ENCODE measurements at places on chromosomes 6 and 20.

GRCh38 chr6:149387779-149388512, 12.1 kb upstream of the SUMO4 start:
- ATAC-seq, result no peak

- ATAC-seq, result no peak
Measured at GRCh38 chr6:135743476-135743875, 108.0 kb upstream of the PDE7B start.

- ATAC-seq, result no peak
Measured at GRCh38 chr6:14243597-14243996, 126.0 kb downstream of the CD83 start.

DNA sequence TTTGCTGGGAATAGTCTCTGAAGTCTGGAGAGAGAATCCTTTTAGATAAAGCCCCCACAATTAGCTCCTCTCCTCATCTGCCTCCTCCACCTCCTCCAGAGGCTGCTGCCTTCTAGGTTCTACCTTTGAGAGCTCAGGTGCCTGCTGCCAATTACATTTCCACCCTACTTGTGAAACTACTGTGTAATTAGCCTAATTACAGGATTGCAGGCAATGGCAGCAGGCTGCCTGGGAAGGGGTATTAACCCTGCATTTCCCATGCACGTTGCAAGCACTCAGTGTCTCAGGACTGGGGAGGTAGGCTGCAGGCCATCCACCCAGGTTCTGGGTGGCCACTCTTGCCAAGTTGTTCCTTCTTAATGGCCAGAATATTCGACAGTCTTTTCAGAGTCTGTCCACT, 215.6 kb upstream of the ZNF217 start:
- no peak for ATAC-seq

- peak; percentile 85 for ATAC-seq
Measured at GRCh38 chr6:105192707-105193465, 13.1 kb upstream of the POPDC3 start.

DNA sequence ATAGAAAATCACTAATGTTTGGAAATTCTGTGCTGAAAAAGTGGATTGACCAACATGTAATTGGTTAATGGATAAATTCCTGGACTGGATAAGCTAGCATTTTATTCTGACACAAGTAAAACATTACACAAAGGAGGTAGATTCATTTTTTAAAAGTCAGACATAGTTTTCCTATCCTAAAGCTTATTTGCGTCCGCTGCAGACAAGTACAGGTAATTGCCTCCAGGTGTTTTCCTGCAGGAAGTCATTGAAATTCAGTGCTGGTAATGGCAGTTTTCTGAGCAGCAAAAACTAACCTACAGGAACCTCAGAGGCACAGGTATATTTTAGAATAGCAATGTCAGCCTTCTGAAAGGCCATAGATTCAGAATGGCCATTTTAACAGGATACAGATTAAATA, 20.0 kb upstream of the HIVEP1 start:
- ATAC-seq, result no peak

GRCh38 chr6:56403745-56404144, 156.4 kb upstream of the COL21A1 start:
- ATAC-seq, result peak; percentile 63

DNA sequence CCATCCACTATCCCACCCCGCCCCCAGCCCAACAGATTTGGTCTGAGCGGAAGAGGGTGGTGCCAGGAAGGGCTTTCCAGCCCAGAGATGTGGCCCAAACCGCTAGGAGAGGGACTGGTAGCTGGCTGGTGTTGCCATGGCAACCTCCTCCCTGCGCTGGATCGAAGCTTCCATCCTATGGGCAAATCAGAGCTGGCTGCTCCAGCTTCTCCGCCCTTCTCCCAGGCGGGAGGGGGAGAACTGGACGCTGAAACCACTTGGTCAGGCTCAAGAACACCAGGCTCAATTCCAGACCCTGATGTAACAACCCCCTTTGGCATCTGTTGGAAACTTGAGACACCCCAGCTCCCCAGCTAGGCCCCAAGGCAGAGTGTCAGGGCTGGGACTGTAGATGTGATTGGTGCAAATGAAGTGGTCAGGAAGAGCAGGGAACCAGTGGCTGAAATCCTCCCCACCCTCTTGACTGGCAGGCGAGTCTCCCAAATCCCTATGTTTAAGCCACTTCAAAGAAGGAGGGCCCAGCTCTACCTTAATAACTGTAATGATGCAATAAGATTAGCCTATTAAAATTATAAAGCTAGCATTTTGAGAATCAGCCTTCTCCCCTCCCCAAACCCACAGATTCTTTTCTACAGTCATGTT, 4.2 kb downstream of the RIMS4 start:
- peak; percentile 66 for ATAC-seq

DNA sequence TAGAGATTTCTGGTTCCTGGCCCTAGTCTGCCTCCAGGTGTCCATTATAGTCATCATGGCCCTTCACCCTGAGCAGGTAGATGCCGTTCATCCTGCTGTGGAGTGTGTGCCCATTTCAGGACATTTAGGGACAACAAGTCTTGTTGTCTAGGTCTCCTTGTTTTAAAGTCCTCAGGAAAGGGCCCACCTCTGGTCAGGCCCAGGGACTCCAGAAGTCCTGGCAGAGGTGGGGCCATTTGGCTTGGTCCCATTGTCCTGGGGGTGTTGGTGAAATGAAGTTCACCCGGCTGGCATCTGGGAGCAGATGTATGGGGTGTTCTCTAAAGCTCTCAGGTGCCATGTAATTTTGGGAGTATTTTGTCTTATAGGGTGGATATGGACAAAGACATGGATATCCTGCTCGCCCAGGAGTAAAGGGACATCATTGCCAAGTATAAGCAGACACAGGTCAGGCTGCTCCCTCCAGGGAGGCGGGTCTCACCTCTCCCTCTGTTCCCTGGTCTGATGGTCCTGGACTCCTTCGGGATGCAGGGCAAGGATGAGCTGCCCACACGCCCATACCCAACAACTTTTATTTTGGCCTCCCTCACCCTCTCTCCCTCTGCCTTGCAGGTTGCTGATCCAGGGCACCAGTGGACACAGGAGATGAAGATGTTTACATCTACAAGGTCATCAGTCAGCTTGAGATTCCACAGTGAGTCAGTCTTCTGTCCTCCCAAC, 31.7 kb upstream of the MAS1L start:
- ATAC-seq, result no peak

DNA sequence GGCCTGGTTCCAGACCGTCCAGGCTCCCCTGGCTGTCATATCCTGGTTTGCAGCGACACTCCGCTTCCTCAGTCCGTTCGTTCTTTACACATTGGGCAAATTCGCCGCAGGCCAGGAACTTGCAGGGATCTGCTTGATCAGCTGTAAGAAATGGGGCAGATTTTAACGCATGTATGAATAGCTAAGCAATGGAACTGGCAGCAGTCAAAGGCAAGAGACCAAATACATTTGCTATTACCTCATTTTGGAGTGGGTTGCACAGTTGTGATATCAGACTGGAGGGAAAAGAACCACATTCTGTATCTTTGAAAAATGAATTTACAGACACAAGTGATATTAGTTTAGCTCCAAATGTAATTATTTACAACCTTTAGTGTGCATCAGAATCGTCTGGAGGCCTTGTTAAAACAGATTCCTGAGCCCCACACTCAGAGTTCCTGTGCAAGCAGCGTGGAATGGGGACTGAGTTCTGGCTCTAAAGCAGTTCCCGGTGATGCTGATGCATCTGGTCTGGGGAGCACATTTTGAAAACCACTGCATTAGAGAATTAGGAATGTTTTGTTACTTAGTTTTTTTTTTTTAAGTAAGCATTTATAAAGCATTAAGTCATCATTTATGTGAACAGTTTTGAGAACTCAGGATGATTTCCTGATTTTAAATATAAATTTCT, 141.3 kb downstream of the IMPG1 start:
- ATAC-seq, result no peak

- ATAC-seq, result no peak
Measured at GRCh38 chr6:43205849-43206248, 23.4 kb downstream of the DNPH1 start.

- no peak for ATAC-seq
Measured at GRCh38 chr6:19571176-19571575, 266.0 kb upstream of the ID4 start.

DNA sequence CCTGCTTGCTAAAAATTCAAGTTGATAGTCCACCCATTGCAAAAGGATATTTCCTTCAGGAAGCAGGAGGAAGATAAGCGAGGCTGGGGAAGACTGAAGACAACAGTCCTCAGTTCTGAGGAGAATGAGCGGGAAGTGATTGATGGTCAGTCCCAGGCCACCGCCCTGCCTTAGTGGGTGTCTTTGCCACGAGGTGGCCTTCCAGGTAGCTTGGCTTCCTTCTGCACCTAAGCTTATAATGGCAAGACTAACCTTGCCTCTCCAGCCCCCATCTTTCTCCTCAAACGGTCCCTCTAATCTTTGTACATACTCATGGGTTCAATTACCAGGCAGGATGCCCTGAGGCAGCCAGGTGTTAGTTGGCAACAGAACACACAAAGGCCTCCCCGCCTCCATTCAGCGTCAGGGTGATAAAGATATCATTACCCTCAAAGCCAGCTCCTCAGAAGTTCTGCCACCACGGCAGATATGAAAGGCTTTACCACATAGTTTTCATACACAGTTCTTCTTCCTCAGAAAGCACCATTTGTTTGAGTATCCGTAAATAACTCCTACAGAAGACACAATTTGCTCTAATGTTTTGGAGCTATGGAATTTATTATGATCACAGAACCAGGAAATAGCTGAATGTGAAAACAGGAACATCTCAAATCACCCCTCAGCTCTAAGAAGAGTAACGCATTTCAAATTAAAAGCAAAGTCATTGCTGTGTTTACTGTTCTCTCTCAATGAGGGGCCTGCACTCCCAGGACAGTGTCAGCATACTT, 249.4 kb downstream of the ATXN1 start:
- ATAC-seq, result no peak

DNA sequence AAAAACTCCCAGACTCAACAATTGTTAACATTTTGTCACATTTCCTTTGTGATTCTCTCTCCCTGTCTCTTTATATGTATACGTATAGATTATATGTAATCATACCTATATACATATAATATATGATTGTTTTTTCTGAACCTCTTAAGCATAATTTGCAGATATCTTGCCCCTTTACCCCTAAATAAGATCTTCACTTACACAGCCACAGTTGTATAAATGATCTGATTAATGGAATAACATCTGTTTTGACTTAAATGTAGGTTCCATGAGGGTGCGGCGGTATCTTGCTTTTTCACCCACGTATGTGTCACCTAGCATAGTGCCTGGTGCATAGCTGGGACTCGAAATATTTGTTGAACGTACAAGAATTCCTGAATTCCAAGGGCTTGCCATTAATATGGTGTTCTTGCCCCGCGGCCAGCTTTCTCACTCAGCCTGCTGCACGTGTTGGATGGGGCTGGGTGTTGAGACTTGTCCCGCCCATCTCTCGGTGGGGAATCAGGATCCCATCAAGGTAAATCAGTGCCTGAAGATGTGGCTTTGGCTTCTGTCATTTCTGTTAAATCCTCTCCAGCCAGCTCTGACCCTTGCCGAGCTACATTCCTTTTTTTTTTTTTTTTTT, 10.4 kb upstream of the MANBAL start:
- no peak for ATAC-seq

GRCh38 chr6:26613201-26613600, 16.4 kb downstream of the ABT1 start:
- ATAC-seq, result no peak

GRCh38 chr20:9011121-9011520, 57.8 kb upstream of the PLCB4 start:
- no peak for ATAC-seq

DNA sequence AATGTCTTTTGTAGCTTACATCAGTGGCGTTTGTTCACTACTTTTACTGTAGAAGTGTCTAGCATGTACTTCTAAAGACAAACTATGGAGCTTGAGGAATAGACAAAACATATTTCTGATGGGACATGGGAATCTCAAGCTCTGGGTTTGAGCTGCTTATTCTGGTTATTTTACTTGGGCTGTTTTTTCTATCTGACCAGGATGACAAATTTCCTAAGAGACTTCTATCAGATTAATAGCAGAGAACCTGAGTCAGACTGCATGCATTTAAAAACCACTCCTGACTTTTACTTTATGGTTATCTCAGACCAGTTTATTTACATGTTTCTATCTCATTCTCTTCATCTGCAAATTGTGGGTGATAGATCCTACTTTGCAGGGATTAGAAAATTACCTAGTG, 1282.3 kb upstream of the GJE1 start:
- ATAC-seq, result peak; percentile 59

GRCh38 chr6:167504385-167504961, 179.6 kb downstream of the TTLL2 start:
- no peak for ATAC-seq

DNA sequence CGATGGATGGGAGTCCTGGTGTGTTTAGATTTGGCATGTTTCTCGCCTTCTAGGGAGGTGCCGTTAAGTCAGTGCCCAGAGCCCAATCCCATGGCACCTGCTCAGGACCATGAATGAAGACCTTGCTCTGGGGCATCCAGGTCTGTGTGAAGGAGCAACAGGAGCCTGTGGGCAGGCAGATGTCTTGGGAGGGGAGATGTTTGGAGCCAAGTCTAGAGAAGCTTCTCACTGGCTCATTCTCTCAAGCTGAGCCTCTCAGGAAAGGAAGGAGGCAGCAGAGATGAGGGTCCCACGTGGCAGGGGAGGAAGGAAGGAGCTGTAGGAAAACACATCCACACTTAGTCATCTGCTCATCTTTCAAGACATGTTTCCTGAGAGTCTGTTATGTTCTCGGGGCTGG, 9.5 kb upstream of the SIRPB1 start:
- ATAC-seq, result no peak

- ATAC-seq, result no peak
Measured at GRCh38 chr6:119844387-119844786, 494.8 kb upstream of the MAN1A1 start.

- ATAC-seq, result peak; percentile 72
Measured at GRCh38 chr6:166588691-166589336, 2.3 kb upstream of the RAMACL start.

- ATAC-seq, result no peak
Measured at GRCh38 chr6:160349814-160350350, 1.7 kb downstream of the SLC22A3 start.

GRCh38 chr20:36528176-36528874, 13.0 kb upstream of the MYL9 start:
- no peak for ATAC-seq

DNA sequence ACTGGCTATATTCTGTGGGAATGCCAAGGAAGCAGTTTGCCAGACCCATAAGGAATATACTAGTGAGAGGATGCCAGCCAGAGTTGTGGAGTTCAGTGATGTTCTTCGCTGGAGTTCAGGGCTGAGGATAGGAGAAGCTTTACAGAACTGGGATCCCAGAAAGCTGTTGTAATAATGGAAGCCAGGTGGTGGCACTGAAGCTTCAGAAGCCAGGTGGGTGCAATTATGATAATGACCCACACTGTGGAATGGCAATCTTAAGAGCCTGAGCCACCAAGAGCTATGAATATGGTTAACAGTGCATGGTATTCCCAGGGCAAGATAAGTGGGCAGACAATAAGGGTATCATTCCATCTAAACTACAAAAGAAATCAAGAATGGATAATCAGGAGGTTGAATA, 25.1 kb upstream of the ENPP1 start:
- no peak for ATAC-seq

DNA sequence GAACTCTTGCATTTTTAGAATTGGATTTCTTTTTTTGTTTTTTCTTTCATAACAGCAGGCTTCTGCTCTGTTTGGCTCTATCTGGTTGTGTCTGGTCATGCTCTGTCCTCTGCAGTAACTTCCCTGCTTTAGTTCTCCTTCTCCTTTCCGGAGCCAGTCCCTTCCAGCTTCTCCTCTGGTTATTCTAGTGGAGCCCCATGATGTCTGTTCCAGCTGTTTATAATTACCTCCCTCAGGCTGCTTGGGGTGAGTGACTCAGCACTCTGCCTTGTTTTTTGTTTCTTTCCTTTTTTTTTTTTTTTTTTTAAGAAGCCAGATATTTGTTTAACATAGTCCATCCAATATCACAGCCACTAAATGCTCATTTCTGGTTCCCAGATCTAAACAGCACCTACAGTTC, 409.6 kb downstream of the MAFB start:
- ATAC-seq, result peak; percentile 50

Measured in SK-N-SH treated with all-trans-retinoic acid at 6 μM for 48 hours (cell line).